Activated CD4-positive, alpha-beta T cell treated with anti-CD3 and anti-CD28 coated beads for 24 hours (primary cell): ENCODE measurements at places on chromosomes 7 and 10.

DNA sequence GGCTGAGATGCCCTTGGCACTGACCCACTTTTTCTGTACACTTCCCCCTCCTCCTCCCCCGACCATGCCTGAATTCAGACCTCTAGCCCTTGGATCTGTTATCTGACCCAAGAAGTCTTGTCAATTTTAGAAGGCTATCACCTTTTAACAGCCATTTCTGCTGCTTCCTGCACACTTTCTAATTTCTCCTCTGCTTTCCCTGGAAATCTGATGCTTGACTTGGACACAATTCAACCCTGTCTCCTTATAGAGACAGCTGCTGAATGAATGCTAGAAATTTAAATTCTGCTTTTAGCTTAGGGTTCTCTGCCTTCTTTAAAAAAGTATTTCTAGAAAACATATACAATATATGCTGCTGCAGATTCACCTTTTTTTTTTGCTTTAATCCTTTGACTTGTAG is 417.9 kb upstream of the KLF6 start:
- DNase-seq = no peak

- no peak for DNase-seq
Measured at GRCh38 chr10:102431452-102432124, 786 bp downstream of the CUEDC2 start.

GRCh38 chr10:62498271-62498670 is 124.1 kb downstream of the ZNF365 start:
- DNase-seq = no peak

DNA sequence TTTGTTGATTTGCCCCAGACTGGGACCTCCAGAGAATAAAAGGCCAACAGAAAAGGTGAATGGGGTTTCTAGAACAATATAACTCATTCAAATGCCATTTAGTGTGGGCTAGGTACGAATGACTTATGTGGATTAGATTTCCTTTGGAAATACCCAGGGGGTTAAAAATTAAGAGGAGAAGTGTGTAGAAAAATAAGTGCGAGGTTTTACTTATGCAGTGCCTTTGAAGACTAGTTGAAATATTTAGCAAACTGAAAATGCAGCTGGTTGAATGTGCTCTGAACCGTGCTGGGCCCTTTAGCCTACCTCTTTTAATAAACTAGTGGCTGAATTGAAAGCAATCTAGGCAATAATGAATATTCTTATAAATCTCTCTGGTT is 180.6 kb downstream of the LRMDA start:
- no peak for DNase-seq

GRCh38 chr7:115227473-115228235 is 305.8 kb downstream of the MDFIC start:
- DNase-seq = no peak

DNA sequence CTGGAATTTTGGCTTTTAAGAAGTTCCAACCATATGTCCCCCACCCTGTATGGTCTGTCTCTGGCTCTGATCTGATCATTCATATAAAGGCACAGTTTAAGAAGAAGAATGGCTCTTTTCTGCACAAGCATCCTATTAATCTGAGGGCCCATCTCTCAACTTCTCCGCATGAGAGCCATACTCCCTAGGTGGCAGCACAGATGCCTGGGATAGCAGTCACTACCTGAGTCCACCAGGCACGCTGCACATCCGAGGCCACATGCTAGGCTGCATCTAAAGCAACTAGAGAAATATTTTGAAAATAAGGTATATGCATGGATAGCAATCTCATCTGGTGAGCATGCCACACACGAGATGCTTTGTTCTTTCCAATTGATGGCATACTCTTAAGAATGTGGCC is 565.5 kb downstream of the PARD3 start:
- no peak for DNase-seq

DNA sequence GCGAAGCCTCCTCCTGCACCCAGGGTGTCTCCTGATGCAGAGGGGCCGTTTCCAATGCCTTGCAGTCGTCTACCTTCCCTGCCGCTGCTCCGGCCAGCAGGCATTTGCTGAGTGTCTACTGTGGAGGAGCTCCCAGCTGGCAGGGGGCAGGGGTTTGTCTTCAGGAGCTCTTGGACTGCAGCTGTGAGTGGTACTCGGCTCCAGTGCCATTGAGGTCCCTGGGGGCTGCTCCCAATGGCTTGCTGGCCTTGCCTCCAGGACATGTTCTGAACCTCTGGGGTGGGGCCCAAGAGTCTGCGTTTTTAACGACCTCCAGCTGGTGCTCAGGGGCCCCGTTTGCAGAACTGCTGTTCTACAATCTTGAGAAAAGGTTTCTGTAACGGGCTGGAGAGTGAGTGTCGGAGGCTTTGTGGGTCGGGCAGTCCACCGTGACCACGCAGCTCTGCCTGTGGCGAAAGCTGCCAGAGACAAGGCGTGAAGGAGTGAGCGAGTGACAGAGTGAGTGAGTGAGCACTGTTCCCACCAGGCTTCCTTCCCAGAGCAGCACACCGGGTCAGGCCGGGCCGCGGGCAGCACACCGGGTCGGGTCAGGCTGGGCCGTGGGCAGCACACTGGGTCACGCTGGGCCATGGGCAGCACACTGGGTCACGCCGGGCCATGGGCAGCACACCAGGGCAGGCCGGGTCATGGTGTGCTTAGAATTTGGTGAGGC is 520.2 kb downstream of the PTPRN2 start:
- no peak for DNase-seq

DNA sequence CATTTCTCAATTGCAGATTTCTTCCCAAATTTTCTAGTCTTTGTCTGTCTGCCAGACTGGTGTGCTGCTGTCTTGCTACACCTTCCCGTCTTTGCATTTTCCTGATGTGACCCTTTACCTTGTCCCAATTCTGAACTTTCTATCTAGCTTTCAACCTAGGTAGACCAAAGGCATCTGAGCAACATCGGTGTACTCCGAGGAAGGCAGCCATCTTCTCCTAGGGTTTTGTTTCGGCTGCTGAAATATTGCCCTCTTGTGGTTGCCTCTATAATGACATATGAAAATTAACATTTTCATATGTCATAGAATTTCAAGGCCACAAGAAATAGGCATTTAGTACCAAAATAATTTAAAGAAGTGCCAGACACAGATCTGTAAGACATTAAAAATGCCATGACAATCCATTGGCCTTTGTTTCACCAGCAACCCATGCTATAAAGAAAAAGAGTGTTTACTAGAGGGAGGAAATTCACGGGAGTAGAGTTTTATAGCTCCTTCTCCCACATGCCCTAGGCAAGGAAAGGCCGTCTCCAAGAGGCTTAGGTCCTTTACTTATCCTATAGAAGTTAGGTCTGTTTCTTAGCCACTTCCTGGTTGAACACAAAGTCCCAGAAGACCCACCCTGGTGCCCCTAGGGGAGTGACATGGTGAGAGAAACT is 23.4 kb downstream of the OR9A2 start:
- peak; percentile 7 for DNase-seq

- DNase-seq = no peak
Measured at GRCh38 chr10:62000726-62001125, 99.2 kb downstream of the ARID5B start.

DNA sequence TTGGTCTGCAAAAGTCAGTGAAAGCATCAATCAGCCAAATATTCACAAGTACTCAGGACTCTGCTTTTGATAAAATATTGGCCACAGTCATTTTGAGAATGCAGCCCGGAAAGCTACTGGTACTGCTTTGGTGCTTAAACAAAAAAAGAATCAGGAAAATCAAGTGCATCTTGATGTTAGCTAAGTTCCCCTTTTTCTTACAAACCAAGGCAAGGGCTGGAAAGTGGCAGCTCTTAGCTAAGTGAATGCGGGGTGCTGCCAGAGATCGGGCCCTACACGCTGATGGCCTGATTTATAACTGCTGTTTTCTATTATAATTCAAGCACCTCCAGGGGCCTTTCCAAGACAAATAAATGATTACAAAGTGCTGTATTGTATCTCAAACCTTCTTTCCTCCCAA is 136.8 kb upstream of the MGMT start:
- DNase-seq = no peak

DNA sequence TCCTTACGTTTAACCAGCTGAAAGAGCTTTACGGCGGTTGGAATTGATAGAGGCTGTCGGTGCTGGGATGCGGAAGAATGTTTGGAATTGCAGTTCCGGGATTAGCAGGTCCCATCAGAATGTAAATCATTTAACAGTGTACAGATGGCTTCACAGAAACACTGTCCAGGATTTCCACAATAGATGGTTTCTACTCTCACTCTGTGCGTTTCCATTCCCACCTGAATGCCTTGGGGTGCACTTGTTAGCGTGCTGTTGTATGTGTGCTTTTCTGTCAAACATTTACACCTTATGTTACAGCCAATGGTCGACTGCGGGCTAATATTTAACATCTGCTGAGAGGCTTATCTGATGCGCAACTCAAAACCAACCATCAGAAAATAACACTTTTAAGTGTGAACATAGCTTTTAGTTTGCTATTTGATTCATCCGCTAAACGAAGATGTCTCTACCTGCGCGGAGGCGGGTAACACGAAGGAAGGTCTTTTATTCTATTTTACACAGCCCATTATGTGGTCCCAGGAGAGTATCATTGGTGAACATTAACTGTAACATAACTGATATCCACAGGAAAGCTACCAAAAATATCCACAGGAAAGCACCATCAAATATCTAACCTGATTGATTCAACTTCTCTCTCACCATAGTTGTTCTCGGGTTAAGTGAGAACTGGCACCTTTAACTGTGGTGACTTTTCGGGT is 179.0 kb downstream of the PRPF18 start:
- no peak for DNase-seq

DNA sequence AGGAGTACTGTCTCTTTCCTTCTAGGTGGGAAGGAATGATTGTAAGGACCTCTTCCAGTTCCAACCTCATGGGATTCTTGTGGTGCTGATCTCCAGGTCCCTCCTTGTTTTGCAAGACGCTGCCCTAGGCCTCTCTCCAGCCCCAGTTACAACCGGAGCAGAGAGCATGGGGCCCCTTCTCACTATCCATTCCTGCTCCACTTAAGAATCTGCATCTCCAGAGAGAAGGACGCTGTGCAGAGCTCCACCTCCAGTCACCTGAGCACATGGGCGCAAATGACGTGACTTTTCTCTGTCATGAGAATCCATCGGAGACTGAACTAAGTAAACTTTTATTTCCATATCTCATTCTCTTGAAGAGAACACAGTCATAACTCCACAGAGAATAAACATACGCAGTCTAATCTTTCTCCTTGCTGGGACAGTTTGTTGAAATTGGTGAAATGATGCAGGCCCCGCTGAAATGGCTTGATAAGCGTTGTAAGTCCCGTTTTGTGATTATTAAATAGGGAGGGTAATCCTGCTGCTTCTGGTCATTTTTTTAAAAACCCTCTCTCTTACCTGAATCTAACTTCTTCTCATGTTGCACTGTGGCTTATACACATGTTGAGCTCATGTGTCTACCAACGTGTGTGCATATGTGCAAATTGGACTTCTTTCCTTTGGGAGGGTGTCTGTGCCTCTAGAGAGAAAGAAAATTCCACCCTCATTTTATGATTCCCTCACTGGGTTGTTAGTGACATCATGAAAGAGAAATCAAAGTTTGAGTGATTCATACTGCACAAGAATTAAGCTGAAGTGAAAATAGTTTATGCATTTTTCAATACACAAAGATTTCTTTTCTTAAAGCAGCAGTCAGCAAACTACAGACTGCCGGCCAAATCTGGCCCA is 133.2 kb upstream of the TBX20 start:
- DNase-seq = no peak

DNA sequence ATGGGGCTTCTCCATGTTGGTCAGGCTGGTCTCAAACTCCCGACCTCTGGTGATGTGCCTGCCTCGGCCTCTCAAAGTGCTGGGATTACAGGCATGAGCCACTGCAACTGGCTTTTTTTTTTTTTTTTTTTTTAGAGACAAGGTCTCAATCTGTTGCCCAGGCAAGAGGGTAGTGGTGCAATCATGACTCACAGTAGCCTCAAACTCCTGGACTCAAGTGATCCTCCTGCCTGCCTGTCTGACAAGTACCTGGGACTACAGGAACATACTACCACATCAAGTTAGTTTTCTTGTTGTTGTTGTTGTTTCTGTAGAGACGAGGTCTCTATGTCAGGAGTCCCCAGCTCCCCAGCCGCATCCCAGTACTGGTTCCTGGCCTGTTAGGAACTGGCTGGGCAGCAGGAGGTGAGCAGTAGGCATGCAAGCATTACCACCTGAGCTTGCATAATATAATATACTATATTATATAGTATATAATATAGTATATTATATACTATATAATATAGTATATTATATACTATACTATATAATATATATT is 55.7 kb downstream of the TPK1 start:
- DNase-seq = no peak

GRCh38 chr10:4191894-4192293 is 406.9 kb upstream of the KLF6 start:
- DNase-seq = no peak

DNA sequence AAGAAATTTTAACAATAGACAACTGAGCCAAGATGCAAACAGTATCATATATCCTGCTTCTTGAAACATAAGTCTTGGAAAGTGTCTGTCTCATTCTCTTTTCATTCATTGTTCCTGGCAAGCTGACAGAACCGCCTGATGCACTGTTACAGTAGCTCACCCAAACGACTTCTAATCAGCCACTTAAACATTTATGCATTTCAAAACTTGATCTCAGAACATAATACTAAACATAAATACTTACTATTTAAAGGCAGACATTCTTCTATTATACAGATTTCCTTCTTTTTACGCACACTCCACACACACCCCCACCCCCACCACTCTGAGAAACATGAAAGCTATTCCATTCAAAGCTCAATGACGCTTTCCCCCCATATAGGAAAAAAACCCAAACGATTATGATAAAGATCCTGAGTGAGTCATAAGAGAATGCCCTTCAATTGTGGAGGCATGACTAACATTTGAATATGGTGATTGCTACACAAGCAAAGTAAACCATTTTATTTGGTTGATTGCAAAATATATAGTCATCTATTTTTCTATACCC is 30.5 kb downstream of the SHTN1 start:
- DNase-seq = no peak

- DNase-seq = no peak
Measured at GRCh38 chr10:97744405-97745035, 7.6 kb downstream of the ZFYVE27 start.

DNA sequence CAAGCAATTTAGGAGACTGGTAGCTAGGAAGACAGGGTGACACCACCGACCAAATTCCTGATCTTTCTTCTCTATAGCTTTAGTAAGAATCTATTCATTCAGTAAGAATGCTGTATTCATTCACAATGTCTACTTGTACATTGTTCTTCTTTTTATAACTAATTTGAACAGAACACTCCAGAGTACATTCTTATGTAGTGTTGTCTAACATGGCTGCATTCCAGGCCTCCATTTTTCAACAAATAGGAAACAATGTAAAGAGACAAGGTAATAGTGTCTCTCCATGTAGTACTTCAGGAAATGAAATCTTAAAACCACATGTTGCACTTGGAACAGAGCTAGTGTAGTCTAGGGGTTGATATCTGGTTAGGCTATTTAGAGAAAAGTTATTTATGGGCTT is 1.8 kb downstream of the VCL start:
- DNase-seq = no peak

GRCh38 chr10:23412223-23412622 is 26.7 kb upstream of the OTUD1 start:
- no peak for DNase-seq

GRCh38 chr7:151632750-151633515 is 113.2 kb upstream of the RHEB start:
- peak; percentile 35 for DNase-seq

GRCh38 chr7:87416682-87417587 is 58.5 kb downstream of the ABCB4 start:
- DNase-seq = peak; percentile 51
